ENCODE measurements at places on chromosomes 2 and 18.

- H3K27ac ChIP-seq = no peak within 1 kb of the TSS
- no peak within 1 kb of the TSS for H3K4me3 ChIP-seq
- no peaks in the 10 kb centered on the region for H3K36me3 ChIP-seq
- H3K27me3 ChIP-seq = no peaks in the 10 kb centered on the region
- no peaks in the 10 kb centered on the region for H3K4me1 ChIP-seq
Observed at GRCh38 chr18:43277164-43277600, at the start of gene SYT4. TSS of gene SYT4 (minus strand) at chr18:43277490. CDS start at chr18:43277281, 209 bp downstream.

- no peaks in the 10 kb centered on the region for H3K27me3 ChIP-seq
- no peak overlapping the region for H3K4me3 ChIP-seq
- H3K27ac ChIP-seq = no peak overlapping the region
- H3K4me1 ChIP-seq = peaks cover 3% of the 10 kb centered on the region
- peak; percentile 7 for DNase-seq
- H3K36me3 ChIP-seq = no peaks in the 10 kb centered on the region
Observed at GRCh38 chr2:71611781-71612527, 158.6 kb downstream of the DYSF start.

GRCh38 chr2:134021830-134022524 lies 231.9 kb upstream of the MGAT5 start:
- no peak for DNase-seq
- H3K4me3 ChIP-seq = no peak overlapping the region
- no peaks in the 10 kb centered on the region for H3K36me3 ChIP-seq
- no peaks in the 10 kb centered on the region for H3K27me3 ChIP-seq

DNA sequence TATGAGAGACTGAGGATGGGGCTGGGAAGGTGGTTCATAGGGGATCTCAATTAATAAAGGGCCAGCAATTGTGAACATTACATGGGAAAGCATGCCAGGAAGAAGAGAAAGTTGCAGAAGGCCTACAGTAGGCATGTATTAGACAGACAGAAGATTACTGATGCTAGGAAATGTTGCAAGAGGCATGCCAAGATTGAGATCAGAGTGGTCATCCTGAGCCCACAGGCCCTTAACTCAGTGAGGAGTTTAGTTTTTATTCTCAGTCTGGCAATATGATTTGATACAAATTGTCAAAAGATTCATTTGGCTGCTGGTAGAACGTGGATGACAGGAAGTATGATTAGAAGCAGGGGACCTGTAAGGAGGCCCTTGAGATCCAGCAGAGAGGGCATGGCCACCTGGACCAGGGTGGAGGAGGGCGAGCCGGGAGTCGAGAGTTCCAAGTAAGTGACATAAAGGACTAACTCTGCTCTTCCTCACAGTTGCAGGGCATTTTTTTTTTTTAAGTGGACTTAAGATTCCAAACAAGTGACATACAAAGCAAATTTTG lies 54.9 kb downstream of the EPHA4 start:
- H3K36me3 ChIP-seq = no peaks in the 10 kb centered on the region
- H3K27me3 ChIP-seq = no peaks in the 10 kb centered on the region
- peaks cover 1% of the 10 kb centered on the region for H3K4me1 ChIP-seq
- DNase-seq = no peak
- no peak overlapping the region for H3K4me3 ChIP-seq

DNA sequence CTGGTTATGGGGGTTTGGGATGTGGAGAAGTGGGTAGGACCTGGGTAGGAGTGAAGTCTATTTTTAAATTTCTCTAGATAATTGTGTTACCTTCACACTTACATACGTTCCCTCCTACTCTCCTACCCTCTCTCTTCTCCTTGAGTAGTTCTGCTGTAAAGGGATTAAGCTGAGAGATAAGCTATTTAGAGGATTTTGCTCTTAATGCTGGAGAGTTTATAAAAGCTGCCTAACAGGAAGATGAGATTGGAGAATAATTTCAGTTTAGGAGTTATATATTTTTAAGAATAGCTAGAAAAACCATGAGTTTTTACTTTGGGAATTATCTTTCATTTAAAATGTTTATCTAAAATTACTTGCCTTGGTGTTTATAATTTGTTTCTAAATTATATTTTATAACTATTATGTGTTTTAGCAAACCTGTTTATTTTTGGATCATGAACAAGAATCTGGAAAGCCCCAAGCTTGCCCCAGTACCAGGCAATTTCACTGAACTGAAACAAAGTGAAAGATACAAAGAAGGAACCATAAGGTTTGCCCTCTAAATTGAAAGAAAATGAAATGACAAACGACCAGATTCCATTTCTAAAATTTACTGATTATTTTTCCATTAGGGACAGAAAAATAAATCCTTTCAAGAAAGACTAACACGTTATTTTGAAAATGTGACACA lies 101.5 kb downstream of the ZNF532 start:
- no peaks in the 10 kb centered on the region for H3K36me3 ChIP-seq
- no peaks in the 10 kb centered on the region for H3K27me3 ChIP-seq
- no peak overlapping the region for H3K4me3 ChIP-seq
- no peak for DNase-seq
- peak overlapping the region; percentile 29 for H3K27ac ChIP-seq

DNA sequence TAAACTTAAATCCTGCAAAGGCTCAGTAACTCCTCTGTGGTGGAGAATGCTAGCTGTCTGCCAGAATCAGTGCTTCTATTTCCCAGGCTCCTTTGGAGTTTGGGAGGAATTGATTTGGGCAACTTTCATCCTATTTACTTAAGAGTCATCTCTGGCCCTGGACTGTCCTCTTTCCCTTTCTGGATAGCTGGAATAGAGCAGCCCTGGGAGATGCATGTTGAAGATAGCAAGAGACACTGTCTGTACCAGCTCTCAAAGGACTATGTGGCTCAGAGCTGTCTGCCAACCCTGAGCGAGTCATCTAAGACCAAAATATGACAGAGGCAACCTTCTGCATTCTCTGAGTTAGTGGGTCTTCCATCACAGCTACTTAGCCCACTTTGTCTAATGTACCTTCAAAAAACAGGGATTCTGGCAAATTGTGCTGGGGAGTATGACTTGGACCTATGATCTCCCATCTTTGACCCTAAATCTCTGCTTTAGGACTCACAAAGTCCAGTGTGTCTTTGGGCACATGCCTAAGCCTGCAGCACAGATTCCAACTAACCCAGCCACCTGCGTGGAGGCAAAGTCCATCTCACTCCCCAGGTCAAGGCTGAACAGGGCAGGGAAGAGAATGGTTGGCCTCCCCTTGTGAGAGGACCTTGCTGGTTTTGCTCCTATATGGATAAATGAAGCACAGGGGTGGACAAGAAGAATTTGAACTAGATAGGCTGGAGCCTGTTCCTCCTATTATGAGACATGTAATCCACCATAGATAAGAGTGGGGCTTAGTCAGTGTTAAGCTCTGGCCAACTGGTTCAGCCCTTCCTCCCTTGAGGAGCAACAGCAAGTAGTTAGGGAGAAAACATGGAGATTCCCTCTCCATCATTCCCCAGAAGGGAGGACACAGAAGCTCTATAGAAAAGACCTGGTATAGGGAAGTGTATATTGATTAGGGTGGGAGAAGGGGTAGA lies 99.1 kb upstream of the PELI1 start:
- no peak overlapping the region for H3K4me3 ChIP-seq
- DNase-seq = no peak
- H3K4me1 ChIP-seq = peaks cover 5% of the 10 kb centered on the region
- H3K27ac ChIP-seq = no peak overlapping the region
- H3K36me3 ChIP-seq = no peaks in the 10 kb centered on the region
- H3K27me3 ChIP-seq = no peaks in the 10 kb centered on the region

- no peaks in the 10 kb centered on the region for H3K36me3 ChIP-seq
- no peak overlapping the region for H3K27ac ChIP-seq
- no peaks in the 10 kb centered on the region for H3K4me1 ChIP-seq
- no peak overlapping the region for H3K4me3 ChIP-seq
- no peak for DNase-seq
Observed at GRCh38 chr18:12769136-12769535, 66.3 kb downstream of the PSMG2 start.

DNA sequence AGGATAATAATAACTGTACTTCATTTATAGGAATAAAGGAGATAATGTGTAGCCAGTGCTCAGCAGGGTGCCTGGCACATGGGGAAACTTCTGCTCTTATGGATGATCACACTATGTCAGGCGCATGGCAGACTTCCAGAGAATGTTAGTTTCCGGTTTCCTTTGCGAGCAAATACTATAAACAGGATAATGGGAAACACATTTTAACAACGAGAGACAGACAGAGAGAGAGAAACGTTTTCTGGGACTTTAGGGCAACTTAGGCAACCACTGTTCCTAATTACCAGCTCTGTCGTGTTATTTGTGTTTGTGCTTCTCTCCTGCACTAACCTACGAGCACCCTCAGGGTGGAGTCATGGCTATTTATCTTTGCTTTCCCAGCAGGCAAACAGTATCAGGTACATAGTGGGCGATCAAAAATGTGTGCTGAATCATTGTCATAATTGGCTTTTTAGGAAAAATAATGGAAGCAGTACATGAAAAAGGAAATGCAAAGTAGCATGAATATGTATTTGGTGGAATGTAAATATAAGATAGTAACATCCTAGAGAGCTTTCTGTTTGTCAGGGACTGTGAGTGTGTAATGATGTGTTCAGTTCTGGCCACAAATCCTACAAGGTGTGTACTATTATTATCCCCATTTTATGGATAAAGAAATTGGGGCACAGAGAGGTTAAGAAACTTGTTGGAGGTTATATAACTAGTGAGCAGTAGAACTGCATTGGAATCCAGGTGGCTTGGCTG lies 36.8 kb upstream of the IGFBP2 start:
- H3K4me3 ChIP-seq = no peak overlapping the region
- no peak overlapping the region for H3K27ac ChIP-seq
- no peaks in the 10 kb centered on the region for H3K27me3 ChIP-seq
- no peaks in the 10 kb centered on the region for H3K36me3 ChIP-seq
- DNase-seq = no peak
- peaks cover 3% of the 10 kb centered on the region for H3K4me1 ChIP-seq

DNA sequence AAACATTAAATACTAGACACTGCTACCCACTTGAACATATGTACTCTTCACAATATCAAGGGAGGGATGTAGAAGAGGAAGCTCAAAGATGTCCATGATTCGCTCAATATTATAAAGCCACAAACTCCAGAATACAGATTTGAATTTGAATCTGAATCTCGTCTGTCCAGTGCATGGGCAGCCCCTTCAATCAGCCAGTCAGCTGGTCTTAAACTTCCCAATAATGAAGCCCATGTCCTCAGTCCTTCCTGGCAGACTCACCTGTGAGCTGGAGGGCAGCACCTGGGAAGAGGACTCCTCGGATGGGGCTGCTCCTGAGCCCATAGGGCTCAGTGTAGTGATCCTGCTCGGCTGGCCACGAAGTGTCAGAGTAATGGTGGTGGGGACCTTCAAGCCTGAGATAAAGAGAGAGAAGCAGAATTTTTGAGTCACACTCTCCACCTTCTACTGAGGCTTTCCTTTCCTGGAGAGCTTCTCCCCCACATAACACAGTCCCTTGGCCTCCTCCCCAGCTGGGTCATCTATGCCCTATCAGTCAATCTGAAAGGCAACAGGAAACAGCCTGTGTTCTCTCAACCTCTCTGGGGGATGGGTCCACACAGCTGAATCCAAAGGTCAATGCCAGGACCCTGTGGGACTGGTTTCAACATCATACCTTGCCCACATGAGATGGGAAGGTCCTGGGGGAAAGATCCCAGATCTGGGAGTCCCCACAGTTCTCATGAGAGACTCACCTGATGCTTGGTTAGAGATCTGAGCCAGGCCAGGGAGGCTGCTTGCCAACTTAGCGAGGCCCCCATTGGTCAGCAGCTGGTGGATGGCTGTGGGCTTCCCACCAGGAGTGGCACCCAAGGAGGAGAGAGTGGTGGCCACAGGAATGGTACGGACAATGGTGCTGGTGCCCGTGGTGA lies 36.5 kb downstream of the KANSL3 start:
- H3K4me1 ChIP-seq = no peaks in the 10 kb centered on the region
- no peak for DNase-seq
- no peaks in the 10 kb centered on the region for H3K36me3 ChIP-seq
- H3K4me3 ChIP-seq = no peak overlapping the region
- no peaks in the 10 kb centered on the region for H3K27me3 ChIP-seq
- H3K27ac ChIP-seq = no peak overlapping the region

DNA sequence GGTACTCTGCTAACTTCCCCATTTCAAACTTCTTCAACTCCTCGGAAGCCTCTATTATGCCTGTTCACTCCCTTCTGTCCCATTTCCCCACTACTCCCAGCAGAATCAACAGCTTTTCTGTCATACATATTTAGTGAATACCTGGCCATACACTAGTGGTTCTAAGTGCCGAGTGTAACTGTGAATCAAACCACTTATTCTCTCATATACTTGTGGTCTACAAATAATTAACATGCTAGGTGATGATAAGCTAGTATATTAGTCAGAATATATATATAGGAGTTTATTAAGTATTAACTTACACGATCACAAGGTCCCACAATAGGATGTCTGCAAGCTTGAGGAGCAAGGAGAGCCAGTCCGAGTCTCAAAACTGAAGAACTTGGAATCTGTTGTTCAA lies 150.7 kb downstream of the CCDC102B start:
- no peaks in the 10 kb centered on the region for H3K27me3 ChIP-seq
- H3K36me3 ChIP-seq = no peaks in the 10 kb centered on the region
- no peaks in the 10 kb centered on the region for H3K4me1 ChIP-seq
- H3K4me3 ChIP-seq = no peak overlapping the region
- H3K27ac ChIP-seq = no peak overlapping the region
- DNase-seq = no peak

GRCh38 chr18:78873926-78874500 lies 105.6 kb upstream of the SALL3 start:
- H3K4me3 ChIP-seq = no peak overlapping the region
- no peaks in the 10 kb centered on the region for H3K27me3 ChIP-seq
- no peaks in the 10 kb centered on the region for H3K36me3 ChIP-seq

- no peak overlapping the region for H3K4me3 ChIP-seq
- no peak for DNase-seq
- no peaks in the 10 kb centered on the region for H3K36me3 ChIP-seq
- peaks cover 2% of the 10 kb centered on the region for H3K27me3 ChIP-seq
Observed at GRCh38 chr18:78976765-78977636, 2.6 kb upstream of the SALL3 start.

DNA sequence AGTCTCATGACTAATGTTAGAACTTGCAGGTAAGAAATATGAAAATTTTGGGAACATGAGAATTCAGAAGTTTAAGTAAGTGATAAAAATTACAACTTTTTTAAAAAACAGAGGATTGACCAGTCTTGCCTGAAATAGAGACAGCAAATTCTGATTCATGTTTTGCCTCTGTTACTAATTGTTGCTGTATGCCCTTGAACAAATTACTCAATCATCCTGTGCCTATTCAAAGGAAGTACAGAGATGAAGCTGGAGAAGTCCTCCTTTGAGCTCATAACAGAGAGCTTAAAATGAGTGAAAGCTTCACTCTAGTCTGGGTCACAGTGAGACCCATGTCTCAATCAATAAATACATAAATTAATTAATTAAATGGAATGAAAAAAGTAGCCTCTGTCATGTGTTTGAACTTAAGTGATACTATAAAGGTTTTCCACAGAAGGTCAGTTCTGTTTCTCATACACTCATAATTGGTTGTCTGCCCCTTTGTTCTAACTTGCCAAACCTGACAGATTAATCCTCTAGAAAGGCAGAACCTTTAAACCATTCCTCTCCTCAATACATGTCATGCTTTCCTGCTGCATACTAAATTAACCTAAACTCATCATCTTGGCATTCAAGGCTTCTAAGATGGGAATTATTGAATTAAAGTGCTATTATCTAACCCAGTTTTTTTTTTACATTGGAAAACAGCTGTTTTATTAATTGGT lies 374.6 kb upstream of the LRATD1 start:
- no peak overlapping the region for H3K27ac ChIP-seq
- H3K4me3 ChIP-seq = no peak overlapping the region
- H3K4me1 ChIP-seq = no peaks in the 10 kb centered on the region
- no peaks in the 10 kb centered on the region for H3K27me3 ChIP-seq
- H3K36me3 ChIP-seq = no peaks in the 10 kb centered on the region

GRCh38 chr2:17851731-17852585 lies 26.5 kb upstream of the KCNS3 start:
- no peak for DNase-seq
- no peaks in the 10 kb centered on the region for H3K27me3 ChIP-seq
- no peaks in the 10 kb centered on the region for H3K4me1 ChIP-seq
- H3K4me3 ChIP-seq = no peak overlapping the region
- no peak overlapping the region for H3K27ac ChIP-seq
